ENCODE measurements at places on chromosomes 12 and 14.

DNA sequence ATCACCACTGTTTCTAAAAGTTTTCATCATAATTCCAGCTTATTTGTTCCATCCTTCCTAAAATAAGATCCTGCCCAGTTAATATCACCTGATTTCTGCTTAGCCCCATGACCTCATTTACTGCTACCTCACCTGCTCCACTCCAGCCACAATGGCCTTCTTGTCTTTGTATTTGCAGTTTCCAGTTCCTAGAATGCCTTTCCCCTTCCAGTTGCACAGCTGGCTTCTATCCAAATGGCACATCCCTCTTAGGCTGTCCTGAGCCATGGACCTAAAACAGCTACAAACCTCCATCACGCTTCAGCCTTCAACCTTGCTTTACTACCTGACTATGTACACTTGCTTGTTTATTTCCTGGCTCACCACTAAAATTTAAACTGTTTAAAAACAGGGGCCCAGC lies 6.5 kb upstream of the LGMN start:
- no peak for DNase-seq

DNA sequence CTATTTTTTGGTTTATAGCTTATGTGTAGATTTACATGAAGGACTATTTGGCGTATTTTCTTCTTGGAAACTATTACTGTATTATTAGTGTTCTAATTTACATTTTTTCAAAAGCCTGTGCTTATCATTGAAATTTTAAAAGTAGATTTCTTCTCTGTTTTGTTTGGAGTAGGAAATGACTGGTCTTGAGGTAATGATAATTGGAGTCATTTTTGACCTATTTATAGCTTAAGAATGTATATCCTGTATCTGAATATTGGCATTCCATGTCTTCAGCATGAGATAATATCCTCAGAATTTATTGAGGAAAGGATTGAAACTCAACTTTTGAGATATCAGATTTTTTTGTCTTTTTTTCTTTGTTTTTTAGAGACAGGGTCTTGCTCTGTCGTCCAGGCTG lies 193.4 kb downstream of the ERC1 start:
- DNase-seq: peak; percentile 40

GRCh38 chr12:116922194-116922897 lies 11.6 kb downstream of the FBXW8 start:
- no peak for DNase-seq

- no peak for DNase-seq
These were observed 12.7 kb upstream of the KRT78 start for GRCh38 chr12:52861511-52861910.

All from iris pigment epithelial cell (primary cell).